Bone marrow (tissue), 2 donors: ENCODE measurements at places on chromosomes 5 and 9.

- no peak for DNase-seq
Observed at GRCh38 chr9:133055788-133056420, 5.9 kb upstream of the CEL start.

DNA sequence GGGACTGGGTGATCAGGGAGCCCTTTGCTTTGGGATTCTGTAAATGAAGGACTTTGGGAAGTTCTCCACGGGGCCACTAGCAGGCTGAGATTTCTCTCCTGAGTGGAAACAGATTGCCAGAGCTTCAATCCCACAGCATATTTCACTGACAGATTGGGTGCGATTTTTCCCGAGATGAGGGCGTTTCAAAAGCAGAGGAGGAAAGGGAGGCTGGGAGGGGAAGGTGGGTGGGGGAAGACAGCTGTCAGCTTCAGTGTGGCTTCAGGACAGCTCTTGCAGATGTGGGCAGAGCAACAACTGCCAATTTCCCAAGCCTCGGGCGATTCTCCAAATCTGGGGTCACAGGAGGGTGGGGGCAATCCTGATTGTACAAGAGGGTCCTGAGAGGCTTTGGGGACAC, 258.5 kb upstream of the ADRA1B start:
- no peak for DNase-seq

- no peak for DNase-seq
Observed at GRCh38 chr9:115442054-115442453, 324.1 kb upstream of the TNC start.

DNA sequence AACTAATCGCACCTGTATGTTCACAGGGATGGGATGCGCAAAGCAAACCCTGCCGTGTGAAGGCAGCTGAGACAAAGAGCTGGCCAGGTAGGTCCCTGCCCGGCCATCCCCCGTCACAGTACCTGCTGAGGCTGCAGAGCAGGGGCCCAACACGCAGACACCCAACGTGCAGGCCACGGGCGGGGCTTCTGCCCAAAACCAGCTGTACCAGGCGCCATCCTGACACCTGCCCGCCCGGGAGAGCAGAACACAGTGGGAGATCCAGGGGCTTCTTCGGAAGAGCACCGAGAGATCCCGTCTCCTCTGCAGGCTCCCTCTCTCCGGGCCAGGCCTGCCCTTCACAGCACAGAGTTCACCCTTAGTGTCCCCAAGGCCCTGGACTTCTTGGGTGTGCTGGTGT, 28.4 kb downstream of the ABO start:
- no peak for DNase-seq

GRCh38 chr5:73496984-73497457, 1.2 kb upstream of the BTF3 start:
- no peak for DNase-seq

DNA sequence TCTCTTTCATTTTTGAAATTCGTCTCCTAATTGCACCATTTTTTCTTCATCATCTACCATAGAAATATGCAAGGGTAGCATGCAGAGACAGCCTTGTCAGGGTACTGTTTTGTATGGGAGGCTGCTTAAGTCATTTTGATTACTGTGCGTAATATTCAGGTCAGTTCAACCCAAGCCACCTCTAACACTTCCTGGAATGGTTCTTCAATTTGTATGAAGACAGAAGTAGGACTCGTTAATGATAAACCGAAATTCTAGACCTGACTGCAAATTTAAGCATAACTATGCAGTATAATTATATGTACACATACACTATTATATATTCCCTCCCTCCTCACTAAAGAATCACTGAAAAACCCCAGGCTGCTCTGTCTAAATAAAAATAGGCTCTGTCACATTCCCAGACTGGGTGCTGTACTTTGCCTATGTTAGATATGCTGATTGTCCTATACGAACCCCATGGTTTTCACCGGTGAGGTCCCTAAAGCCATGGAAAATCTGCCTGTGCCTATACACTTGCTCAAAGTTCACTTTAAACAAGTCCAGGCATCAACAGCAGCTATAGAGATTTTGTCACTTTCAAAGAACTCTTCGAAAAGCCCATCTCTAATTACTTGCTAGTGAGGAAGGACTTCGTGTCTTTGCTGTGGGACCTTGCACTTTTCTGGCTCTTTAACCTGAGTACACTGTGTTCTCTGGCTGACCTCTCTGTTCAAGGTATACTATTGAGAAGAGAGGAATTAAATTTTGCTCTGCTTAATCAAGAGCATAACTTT, 352.1 kb upstream of the CD180 start:
- DNase-seq, result no peak

DNA sequence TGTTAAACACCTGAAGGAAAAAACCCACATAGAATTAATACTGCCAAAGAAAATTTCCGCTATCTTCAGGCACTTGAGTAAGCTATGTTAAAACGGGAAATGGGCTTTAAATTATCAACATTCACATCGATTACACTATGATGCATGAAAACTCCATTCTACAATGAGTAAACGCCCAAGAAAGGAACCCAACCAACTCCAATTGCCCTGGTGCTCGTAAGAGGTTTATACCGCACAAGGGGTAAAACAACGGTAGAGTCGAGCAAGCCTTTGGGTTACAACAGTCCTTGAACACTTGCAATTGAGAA, 1.0 kb downstream of the AGTPBP1 start:
- peak; percentile 76 for DNase-seq

- DNase-seq, result no peak
Observed at GRCh38 chr5:142107736-142108431, 695 bp upstream of the NDFIP1 start.

GRCh38 chr9:104092875-104093600, 1.1 kb upstream of the SMC2 start:
- DNase-seq, result no peak

- DNase-seq, result no peak
Observed at GRCh38 chr5:180591311-180591887, at the start of gene SCGB3A1. TSS of gene SCGB3A1 (minus strand) at chr5:180591499. CDS start at chr5:180591462, 37 bp downstream.

- DNase-seq, result no peak
Observed at GRCh38 chr5:127330116-127330515, 39.5 kb downstream of the MEGF10 start.

- DNase-seq, result no peak
Observed at GRCh38 chr5:37080697-37081096, 168.5 kb downstream of the CPLANE1 start.

DNA sequence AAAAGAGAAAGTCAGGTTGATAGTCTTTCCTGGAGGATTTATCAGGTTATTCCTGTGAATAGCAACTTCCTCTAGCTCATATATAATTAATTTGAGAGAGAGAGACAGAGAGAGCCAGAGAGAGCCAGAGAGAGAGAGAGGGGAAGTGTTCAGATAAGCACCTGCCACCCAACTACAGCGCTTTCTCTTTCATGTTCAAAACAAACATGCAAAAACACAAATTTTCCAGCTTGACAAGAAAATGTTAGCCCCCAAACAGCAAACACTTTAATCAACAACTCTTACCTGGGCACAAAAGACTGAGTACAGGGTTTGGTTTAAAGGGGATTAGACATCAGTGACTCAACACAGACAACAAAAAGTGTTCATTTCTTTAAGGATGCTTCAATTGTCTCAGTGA, 61.7 kb upstream of the PLPP6 start:
- DNase-seq, result no peak

DNA sequence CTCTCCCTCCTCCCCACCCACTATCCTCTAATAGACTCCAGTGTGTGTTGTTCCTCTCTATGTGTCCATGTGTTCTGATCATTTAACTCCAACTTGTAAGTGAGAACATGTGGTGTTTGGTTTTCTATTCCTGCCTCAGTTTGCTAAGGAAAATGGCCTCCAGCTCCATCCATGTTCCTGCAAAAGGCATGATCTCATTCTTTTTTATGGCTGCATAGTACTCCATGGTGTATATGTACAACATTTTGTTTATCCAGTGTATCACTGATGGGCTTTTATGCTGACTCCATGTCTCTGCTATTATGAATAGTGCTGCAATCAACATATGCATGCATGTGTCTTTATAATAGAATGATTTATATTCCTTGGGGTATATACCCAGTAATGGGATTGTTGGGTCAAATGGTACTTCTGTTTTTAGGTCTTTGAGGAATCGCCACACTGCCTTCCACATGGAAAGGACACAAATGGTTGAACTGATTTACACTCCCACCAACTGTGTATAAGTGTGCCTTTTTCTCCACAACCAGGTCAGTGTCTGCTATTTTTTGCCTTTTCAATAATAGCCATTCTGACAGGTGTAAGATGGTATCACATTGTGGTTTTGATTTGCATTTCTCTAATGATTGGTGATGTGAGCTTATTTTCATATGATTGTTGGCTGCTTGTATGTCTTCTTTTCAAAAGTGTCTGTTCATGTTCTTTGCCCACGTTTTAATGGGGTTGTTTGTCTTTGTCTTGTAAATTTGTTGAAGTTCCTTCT, 96.5 kb upstream of the DAB2 start:
- DNase-seq, result no peak

- no peak for DNase-seq
Observed at GRCh38 chr9:129125478-129125877, 14.3 kb downstream of the PTPA start.

GRCh38 chr5:89268460-89268859, 385.5 kb upstream of the MEF2C start:
- peak; percentile 60 for DNase-seq

DNA sequence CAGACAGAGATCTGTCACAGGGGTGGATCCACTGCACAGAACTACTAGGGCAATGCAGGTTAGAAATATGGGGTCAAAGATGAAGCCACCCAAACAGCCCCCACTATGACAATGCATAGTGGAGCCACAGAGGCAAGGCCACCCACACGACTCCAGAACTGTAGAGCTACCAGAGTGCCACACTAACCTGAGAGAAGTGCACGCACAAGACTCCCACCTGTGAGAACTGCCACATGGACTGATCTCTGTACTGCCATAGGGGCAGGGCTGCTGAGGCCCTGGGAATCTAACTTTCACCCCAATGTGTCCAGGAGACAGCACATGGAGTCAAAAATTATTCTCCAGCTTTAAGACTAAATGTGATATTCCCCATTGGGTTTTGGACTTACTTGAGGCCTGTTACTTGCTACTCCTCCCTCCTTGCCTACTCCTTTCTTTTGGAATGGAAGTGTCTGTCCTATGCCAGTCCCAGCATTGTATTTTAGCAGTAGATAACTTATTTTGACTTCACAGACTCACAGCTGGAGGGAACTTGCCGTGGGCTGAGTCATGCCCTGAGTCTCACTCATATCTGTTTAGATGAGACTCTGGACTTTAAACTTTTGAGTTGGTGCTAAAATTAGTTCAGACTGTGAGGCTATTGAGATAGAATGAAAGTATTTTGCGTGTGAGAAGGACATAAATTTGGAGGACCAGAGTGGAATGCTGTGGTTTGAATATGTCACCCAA, 853.3 kb downstream of the MAT2B start:
- DNase-seq, result peak; percentile 75

- DNase-seq, result no peak
Observed at GRCh38 chr5:96064877-96065276, 103.2 kb upstream of the ELL2 start.

- no peak for DNase-seq
Observed at GRCh38 chr5:179607160-179607931, 16.1 kb downstream of the HNRNPH1 start.

DNA sequence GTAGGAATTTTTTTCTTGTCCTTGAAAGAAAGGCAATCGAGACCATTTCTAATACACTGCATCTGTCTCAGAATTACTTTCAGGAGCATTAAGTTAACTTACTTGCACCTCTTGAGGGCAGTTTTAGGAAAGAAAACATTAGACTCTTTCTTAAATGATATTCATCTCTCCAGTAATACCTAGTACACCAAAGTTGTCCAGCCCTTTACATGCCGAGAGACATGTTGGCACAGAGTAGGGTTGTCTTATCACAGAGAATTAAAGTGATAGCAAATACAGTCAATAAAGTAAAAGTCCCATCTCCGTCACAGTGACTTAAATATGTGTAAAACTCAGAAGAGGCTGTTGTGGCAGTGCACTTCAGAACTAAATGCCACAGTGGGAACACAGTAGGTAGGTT, 154.3 kb upstream of the KCNN2 start:
- DNase-seq, result no peak

- no peak for DNase-seq
Observed at GRCh38 chr5:107997338-107997980, 326.7 kb upstream of the EFNA5 start.

DNA sequence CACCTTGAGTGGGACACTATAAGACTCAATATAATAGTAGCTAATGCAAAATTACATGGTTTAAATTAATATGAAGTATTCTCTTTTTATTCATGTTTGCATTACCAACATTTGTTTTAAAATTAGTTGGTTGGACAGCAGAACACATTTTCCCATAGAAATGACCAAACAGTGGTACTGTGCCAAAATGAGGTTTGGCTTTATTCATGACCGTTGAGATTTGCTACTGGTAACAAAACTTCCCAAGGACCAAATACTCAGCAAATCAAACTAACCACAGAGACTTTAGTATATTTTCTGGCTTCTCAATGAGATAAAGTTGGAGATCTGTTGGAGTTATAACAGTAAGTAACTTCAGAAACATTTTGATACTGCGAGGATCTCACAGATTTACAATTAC, 637.8 kb upstream of the MEF2C start:
- DNase-seq, result no peak

DNA sequence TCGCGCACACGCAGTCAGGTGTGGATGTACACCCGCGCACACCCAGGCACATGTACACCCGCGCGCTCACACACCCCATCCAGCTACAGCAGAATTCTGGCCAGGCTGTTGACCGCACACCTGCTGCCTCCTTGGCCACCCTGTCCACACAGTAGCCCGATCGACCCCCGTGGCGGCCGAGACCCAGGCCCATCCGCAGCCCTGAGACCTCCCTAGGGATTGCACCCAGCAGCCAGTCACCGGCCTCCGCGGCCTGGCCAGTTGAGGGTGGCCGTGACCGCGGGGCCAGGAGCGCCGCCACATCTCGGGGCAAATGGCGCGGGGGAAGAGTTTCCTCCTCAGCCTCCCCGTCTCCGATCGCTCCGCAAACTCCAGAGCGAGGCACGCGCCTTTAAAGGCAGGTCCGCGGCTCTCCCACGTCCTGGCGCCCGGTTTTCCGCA, 774 bp upstream of the ADAMTS16 start:
- DNase-seq, result no peak

- no peak for DNase-seq
Observed at GRCh38 chr5:124057724-124058231, 545.8 kb downstream of the CSNK1G3 start.

DNA sequence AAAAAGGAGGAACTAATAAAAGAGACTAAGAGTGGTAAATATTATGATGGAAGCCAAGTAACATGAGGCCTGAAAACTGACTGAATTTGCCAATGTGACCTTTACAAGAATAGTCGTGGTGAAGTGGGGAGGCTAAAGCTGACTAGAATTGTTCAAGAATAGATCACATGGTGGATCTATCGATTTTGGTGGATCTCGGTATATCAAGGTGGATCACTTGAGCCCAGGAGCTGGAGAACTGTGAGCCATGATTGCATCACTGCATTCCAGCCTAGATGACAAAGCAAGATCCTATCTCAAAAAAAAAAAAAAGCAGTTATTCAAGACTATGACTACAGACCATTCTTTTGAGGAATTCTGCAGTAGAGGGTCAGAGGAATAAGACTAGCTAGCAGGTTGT, 15.1 kb downstream of the ERMP1 start:
- no peak for DNase-seq
